ENCODE measurements at places on chromosomes 16 and 17. TPM values are rescaled to one million over a fixed set of nuclear protein-coding genes. Genes with fewer than 3 reads are reported as not detected.

The MT1A gene
- total RNA-seq, result 52.1 TPM

The NLRC3 gene
- 0.26 TPM for total RNA-seq

The RAB34 gene
- 284 TPM for total RNA-seq

The SLC9A5 gene
- total RNA-seq, result 1.7 TPM

The HASPIN gene
- 10.6 TPM for total RNA-seq

The KRT35 gene
- not detected for total RNA-seq

The PRR29 gene
- 0.10 TPM for total RNA-seq

The OR4D2 gene
- total RNA-seq, result not detected

The ASGR2 gene
- total RNA-seq, result 0.21 TPM

The UNC119 gene
- 44.7 TPM for total RNA-seq

The DHRS7C gene
- total RNA-seq, result not detected

DNA sequence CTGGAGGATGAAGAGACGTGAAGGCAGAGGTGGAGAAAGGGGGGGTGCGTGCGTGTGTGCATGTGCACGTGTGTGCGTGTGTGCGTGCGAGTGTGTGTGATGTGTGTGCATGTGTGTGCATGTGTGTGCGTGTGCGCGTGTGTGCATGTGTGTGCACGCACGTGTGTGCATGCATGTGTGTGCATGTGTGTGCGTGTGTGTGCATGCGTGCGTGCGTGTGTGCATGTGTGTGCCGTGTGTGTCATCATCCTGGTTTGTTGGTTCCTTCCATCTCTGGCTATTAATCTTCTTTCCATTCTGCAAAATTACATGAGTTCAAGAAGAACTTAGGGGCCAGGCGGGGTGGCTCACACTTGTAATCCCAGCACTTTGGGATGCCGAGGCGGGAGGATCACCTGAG lies 17.0 kb upstream of the RPL38 start:
- no peaks in the 10 kb centered on the region for H3K36me3 ChIP-seq
- no peaks in the 10 kb centered on the region for H3K4me1 ChIP-seq
- no peak overlapping the region for H3K27ac ChIP-seq

DNA sequence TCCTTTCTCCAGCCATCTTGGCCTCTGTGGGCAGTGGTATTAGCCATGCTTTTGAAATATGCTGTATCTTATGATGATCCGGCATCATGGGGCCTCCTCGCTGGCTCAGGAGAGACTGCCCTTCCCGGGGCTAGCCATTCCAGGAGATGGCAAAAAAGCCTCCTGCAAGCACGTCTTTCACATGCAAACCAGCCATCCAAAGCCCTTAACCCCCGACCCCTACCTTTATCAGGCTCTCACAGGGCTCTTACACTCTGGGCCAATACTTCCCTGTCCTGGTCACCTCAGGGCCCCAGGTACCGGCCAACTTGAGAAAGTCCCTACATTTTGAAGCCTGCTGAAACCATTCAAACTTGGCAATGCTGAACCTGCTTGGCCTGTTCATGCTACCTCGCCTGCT lies 36.4 kb downstream of the MYH13 start:
- H3K4me3 ChIP-seq, result no peak overlapping the region
- H3K27ac ChIP-seq, result no peak overlapping the region
- H3K27me3 ChIP-seq, result no peaks in the 10 kb centered on the region

GRCh38 chr16:88013091-88013609 lies 61.9 kb downstream of the BANP start:
- no peaks in the 10 kb centered on the region for H3K4me1 ChIP-seq

GRCh38 chr16:56352351-56353053 lies 72.8 kb downstream of the AMFR start:
- no peak overlapping the region for H3K27ac ChIP-seq
- no peaks in the 10 kb centered on the region for H3K36me3 ChIP-seq
- H3K27me3 ChIP-seq, result no peaks in the 10 kb centered on the region
- no peak for DNase-seq

- no peak overlapping the region for H3K4me3 ChIP-seq
- no peaks in the 10 kb centered on the region for H3K4me1 ChIP-seq
- no peak for DNase-seq
- no peaks in the 10 kb centered on the region for H3K36me3 ChIP-seq
- no peak overlapping the region for H3K27ac ChIP-seq
Measured at GRCh38 chr17:42055496-42055895, 5.1 kb upstream of the C17orf113 start.

GRCh38 chr17:78619334-78619733 lies 42.1 kb upstream of the DNAH17 start:
- H3K27ac ChIP-seq, result no peak overlapping the region
- no peak for DNase-seq
- H3K36me3 ChIP-seq, result no peaks in the 10 kb centered on the region
- no peaks in the 10 kb centered on the region for H3K4me1 ChIP-seq
- no peak overlapping the region for H3K4me3 ChIP-seq

GRCh38 chr17:1039123-1039507 lies 42.2 kb downstream of the TIMM22 start:
- H3K27me3 ChIP-seq, result no peaks in the 10 kb centered on the region
- H3K27ac ChIP-seq, result no peak overlapping the region
- H3K36me3 ChIP-seq, result no peaks in the 10 kb centered on the region
- no peak for DNase-seq
- H3K4me1 ChIP-seq, result peaks cover 6% of the 10 kb centered on the region

- no peak overlapping the region for H3K4me3 ChIP-seq
- no peak for DNase-seq
- H3K4me1 ChIP-seq, result no peaks in the 10 kb centered on the region
- no peak overlapping the region for H3K27ac ChIP-seq
- H3K36me3 ChIP-seq, result no peaks in the 10 kb centered on the region
Measured at GRCh38 chr16:26335236-26335853, 643.6 kb downstream of the HS3ST4 start.

GRCh38 chr16:87552772-87553573 lies 49.3 kb upstream of the JPH3 start:
- no peak for DNase-seq
- H3K27ac ChIP-seq, result no peak overlapping the region
- H3K36me3 ChIP-seq, result no peaks in the 10 kb centered on the region
- H3K27me3 ChIP-seq, result no peaks in the 10 kb centered on the region
- no peak overlapping the region for H3K4me3 ChIP-seq
- H3K4me1 ChIP-seq, result no peaks in the 10 kb centered on the region

DNA sequence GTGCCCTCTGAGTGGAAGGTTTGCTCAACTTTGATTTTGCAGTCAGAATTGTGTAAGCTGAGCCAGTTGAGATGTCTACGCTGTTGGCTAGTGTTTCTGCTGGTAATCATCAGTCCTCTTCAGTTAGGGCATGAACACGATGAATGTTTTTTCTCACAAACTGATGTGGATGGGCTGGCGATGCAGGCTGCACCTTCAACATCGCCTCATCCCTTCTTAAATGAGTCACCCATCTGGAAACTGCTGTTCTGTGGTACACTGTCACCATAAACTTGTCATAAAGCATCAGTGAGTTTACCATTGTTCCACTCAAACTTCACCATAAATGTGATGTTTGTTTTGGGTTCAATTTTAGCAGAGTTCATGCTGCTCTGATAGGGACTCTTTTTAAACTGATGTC lies 8.4 kb downstream of the C16orf95 start:
- H3K4me3 ChIP-seq, result no peak overlapping the region
- no peak overlapping the region for H3K27ac ChIP-seq
- no peaks in the 10 kb centered on the region for H3K36me3 ChIP-seq
- H3K27me3 ChIP-seq, result no peaks in the 10 kb centered on the region
- H3K4me1 ChIP-seq, result no peaks in the 10 kb centered on the region

DNA sequence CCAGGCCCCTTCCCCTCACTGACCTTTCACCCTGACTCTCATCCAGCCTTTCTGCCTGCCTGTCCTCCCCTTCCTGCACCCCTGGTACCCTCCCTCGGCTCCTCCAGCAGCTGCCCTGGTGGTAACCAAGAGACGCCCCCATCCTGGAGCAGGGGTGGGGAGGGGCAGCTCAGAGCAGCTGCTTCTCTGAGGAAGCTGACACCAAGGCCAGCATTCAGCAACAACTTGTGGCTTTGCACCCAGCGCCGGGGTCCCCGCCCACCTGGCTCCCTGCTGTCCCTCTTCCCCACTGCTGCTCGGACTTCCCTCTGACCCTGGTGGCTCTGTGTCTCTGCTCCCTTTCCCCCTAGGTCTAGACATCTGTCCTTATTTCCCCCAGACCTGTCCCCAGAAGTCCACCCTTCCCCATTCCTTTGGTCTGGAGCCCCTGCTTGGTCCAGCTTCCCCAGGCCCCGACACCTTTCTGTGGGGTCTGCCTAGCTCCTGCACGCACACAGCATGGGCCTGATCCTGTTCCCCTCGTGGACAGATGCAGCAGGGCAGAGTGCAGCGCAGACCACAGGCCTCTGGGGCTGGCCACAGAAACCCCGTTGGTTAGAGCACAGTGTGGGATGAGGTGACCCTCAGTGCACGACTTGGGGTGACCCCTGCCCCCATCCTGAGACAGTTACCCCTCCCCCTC lies 1.2 kb upstream of the ATP2A1 start:
- no peaks in the 10 kb centered on the region for H3K27me3 ChIP-seq
- no peak overlapping the region for H3K4me3 ChIP-seq
- DNase-seq, result no peak
- H3K36me3 ChIP-seq, result no peaks in the 10 kb centered on the region

GRCh38 chr17:49260011-49260816 lies 29.6 kb upstream of the PHOSPHO1 start:
- H3K27me3 ChIP-seq, result no peaks in the 10 kb centered on the region
- H3K4me1 ChIP-seq, result no peaks in the 10 kb centered on the region
- H3K27ac ChIP-seq, result peak overlapping the region; percentile 29
- no peaks in the 10 kb centered on the region for H3K36me3 ChIP-seq

DNA sequence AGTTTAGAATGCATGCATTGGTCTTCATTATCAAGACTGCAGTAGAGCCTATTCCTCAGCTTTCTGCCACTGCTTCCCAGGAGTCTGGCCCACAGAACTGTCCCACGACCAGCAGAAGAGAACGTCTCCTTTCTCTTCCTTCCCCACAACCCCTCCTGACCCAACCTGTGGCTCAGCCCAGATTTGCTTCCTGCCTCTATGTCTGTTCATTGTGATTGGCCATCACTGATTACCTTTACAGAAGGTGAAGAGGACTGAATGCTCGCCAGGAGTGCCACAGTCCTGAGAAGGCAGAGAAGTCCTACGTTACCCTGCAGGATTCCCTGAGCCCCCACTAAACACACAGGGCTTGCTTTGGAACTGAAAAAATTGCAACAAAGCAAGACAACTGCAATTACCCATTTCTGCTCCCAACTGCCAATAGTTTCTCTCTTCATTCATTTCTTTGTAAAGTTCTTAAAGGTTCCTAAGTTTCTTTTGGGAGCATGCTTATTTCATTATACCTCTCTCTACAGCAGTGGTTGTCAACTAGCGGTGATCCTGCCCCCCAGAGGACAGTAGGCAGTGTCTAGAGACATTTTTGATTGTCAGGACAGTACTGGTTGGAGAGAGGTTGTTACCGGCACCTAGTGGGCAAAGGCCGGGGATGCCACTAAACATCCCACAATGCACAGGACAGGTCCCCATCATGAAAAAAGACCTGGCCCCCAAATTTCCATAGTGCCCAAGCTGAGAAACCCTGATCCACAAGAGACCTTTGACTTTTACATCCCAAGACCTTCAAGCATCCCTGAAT lies 4.5 kb upstream of the NAT9 start:
- H3K4me3 ChIP-seq, result no peak overlapping the region
- H3K27me3 ChIP-seq, result no peaks in the 10 kb centered on the region

DNA sequence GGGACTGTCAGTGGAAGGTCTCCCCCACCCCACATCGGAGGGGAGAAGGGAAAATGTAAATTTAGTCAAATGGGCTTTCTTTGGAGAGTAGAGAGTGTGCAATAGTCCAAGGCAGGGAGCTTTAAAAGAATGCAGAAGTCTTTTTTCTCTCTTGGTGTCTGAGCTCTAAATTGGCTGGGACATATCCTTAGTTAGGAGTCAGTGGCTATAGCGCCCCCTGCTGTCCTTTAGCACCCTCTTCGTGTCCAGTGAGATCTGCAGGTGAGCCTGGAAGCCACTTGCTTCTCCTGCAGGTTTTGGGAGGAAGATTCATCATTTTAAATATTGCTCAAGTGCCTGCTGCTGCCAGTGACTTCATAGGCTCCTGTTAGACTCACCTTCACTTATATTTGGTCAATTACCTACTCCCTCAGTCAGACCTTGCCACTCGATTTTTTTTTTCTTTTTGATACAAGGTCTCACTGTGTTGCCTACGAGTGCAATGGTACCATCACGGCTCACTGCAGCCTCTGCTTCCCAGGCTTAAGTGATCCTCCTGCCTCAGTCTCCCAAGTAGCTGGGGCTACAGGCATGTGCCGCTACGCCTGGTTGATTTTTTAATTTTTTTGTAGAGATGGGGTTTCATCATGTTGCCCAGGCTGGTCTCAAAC lies 174.8 kb downstream of the PRKCB start:
- no peaks in the 10 kb centered on the region for H3K36me3 ChIP-seq
- no peak overlapping the region for H3K4me3 ChIP-seq
- 0 out of 2 replicates have a peak, but pooled peaks cover 2% of the 10 kb centered on the region for H3K27me3 ChIP-seq
- peak; percentile 39 for DNase-seq

DNA sequence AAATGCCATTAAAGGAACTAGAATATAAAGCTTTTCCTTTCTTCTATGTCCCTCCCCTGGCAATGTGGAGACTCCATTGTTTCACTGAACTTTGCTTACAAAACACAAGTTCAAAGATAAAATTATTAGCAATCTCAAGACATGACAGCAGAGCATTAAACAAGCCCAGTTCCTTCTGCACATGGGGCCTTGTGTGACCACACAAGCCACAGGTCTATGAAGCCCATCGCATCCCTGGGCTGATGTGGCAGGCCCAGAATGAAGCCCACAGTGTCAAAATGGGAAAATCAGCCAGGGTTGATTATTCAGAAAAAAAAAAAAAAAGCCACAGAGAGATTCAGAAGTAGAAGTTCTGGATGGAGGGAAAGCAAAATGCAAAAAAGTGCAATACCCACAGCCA lies 12.9 kb upstream of the SLC39A11 start:
- no peak for DNase-seq
- peaks cover 4% of the 10 kb centered on the region for H3K4me1 ChIP-seq
- no peak overlapping the region for H3K27ac ChIP-seq
- H3K36me3 ChIP-seq, result no peaks in the 10 kb centered on the region
- no peak overlapping the region for H3K4me3 ChIP-seq
- no peaks in the 10 kb centered on the region for H3K27me3 ChIP-seq

GRCh38 chr17:82963104-82963950 lies 116.1 kb upstream of the METRNL start:
- no peak overlapping the region for H3K27ac ChIP-seq
- no peak overlapping the region for H3K4me3 ChIP-seq
- no peaks in the 10 kb centered on the region for H3K36me3 ChIP-seq

GRCh38 chr17:59266745-59267144 lies 46.4 kb downstream of the GDPD1 start:
- H3K4me3 ChIP-seq, result no peak overlapping the region
- no peaks in the 10 kb centered on the region for H3K27me3 ChIP-seq
- H3K36me3 ChIP-seq, result no peaks in the 10 kb centered on the region
- H3K4me1 ChIP-seq, result no peaks in the 10 kb centered on the region

GRCh38 chr16:73883841-73884240 lies 412.8 kb upstream of the PSMD7 start:
- no peak overlapping the region for H3K4me3 ChIP-seq
- H3K36me3 ChIP-seq, result no peaks in the 10 kb centered on the region
- no peaks in the 10 kb centered on the region for H3K4me1 ChIP-seq
- DNase-seq, result no peak

- H3K36me3 ChIP-seq, result no peaks in the 10 kb centered on the region
- H3K27me3 ChIP-seq, result no peaks in the 10 kb centered on the region
- H3K4me1 ChIP-seq, result peaks cover 17% of the 10 kb centered on the region
- no peak overlapping the region for H3K4me3 ChIP-seq
Measured at GRCh38 chr16:2962334-2963073, 1.6 kb upstream of the KREMEN2 start.

- peaks cover 7% of the 10 kb centered on the region for H3K36me3 ChIP-seq
- no peaks in the 10 kb centered on the region for H3K27me3 ChIP-seq
- H3K27ac ChIP-seq, result no peak overlapping the region
- H3K4me1 ChIP-seq, result peaks cover 12% of the 10 kb centered on the region
Measured at GRCh38 chr17:76075364-76076145, 974 bp downstream of the GALR2 start.

GRCh38 chr17:67555855-67556254 lies 161.9 kb upstream of the NOL11 start:
- no peaks in the 10 kb centered on the region for H3K36me3 ChIP-seq
- no peaks in the 10 kb centered on the region for H3K4me1 ChIP-seq
- no peak overlapping the region for H3K27ac ChIP-seq
- H3K4me3 ChIP-seq, result no peak overlapping the region
- DNase-seq, result no peak

Data from Panc1 (cell line).